WTC11 (cell line): ENCODE measurements at places on chromosomes 3 and 15.
A peak's percentile ranks its signal among the peaks of the same experiment; 100 is the strongest.

- DNase-seq, result no peak
These were observed 189.4 kb upstream of the CHRNA7 start for GRCh38 chr15:31840849-31841476.

- DNase-seq, result no peak
These were observed 159.8 kb upstream of the PPP2R3A start for GRCh38 chr3:135805752-135806151.

DNA sequence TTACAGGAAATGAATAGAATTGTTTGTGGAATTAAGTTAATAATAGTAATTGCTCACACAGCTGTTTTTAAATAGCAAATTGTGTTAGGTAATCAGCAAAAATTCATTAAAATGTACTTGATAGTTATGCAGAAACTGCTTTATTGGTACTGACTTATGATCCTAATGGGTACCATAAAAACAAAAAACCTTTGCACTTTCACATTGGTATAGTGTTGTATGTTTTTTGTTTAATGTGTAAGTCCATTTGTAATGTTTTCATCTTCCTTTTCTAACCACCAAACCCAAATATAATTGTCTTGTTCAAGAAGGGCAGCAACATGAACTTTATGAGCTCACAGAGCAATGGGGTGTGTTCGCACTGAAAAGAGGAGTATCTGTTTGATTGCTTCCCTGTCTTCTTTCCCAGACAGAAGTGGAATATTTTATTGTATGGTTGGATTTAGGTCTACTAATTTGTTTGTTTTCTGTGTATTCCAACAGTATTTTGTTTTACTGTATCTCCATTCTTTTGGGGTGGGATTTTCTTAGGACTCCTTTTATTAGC is 135.8 kb downstream of the TCF12 start:
- no peak for DNase-seq

- DNase-seq, result no peak
These were observed 1.4 kb upstream of the SLC27A2 start for GRCh38 chr15:50180582-50180981.

DNA sequence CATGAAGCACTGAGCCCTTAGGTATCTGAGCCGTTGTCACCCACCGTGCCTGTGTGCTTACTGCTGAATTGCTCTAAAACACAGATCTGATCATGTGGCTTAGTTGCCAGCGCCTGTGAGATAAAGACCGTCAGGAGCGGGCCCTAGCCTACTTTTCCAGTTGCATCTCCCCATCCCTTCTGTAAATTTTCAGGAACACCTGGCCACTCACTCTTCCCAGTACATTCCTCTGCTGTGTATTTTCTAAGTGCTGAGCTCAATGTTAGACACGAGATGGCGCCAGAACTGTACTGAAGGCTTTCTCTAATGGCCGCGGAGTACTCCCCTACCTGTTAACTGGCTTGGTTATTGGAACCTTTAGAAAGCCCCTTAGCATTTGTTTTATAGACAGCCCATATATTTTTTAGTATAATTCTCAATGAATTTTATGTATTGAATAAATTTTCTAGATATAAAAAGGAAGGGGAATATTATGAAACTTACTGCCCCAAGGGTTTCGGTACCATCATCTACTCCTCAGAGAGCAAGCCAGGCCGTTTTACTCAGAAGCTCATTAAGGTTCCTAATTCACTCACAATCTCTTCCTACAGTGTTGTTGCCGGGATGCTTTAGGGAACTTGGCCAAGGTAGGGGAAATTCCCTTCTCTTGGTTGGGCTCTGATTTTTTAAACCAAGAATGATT is 16.7 kb upstream of the WNT7A start:
- DNase-seq, result peak; percentile 66

DNA sequence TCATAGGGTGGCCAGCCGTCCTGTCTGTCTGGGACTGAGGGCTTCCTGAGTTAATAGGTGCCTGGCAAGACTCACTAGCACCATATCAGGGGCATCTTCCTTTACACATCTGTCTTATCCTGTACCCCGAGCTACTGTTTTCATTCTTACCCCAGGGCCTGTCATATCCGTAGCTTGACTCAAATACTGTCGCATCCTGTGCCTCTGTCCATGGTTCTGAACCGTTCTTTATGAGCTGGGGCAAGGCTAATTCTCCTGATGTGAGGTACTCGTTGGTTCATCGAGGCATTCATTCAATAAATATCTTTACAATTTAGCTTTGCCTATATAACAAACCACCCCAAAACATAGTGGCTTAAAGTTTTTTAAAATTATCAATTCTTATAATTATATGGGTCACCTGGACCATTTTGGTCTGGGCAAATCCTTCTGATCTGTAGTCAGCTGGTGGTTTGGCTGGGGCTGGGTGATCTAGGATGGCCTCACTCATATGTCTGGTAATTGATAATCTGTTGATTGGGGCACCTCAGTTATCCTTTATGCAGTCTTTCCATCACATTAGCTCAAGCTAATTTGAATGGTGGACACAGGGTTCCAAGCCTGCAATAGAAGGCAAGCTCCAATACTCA is 121.2 kb downstream of the TLE3 start:
- peak; percentile 60 for DNase-seq

DNA sequence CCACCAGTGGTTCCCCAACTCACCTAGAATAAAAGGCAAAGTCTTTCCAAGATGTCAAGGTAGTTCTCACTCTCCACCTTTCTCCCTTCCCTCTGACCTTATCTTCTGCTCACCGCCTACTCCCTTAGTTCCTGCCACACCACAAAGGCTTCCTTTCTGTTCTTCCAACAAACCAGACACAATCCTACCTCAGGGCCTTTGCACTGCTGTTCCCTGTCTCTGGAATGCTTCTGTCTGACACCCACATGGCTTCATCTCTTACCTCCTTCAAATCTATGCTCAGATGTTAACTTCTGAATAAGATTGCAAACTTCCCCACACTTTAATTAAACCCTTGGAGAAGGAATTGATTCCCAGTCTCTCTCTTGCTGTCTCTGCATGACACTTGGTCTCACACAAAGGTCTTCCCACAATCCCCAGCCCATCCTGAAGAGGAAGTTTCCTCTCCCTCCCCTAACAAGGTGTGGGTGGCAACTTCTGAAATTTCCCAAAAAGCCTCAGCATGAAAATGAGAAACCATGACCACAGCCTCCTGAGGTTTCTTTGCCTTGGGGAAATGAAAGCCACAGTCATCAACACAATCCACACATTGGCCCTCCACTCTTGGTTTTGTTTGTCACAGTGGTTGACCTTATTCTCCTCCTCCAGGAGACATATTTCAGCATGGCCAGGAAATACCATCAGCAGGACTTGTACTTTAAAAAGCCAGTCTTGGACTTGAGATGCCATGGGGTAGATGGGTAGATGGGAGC is 3.0 kb upstream of the RYK start:
- no peak for DNase-seq

DNA sequence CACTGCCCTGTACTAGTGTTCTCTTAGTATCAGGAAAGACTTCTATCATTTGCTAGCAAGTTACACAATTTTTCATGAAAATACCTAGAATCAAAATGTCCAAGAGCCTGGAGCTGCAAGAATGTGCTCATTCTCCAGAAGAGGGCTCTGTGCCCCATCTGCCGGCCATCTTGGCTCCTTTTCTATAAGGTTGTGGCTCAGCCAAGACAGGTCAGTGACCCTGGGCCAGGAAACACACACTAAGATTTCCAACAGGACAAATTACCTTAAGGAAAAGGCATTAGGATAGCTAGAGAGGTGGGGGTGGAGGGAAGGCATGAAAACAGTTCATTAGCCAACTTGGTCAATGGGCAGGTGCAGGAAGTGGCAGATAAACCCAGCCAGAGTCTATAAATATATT is 20.7 kb downstream of the TIMP4 start:
- DNase-seq, result peak; percentile 32

DNA sequence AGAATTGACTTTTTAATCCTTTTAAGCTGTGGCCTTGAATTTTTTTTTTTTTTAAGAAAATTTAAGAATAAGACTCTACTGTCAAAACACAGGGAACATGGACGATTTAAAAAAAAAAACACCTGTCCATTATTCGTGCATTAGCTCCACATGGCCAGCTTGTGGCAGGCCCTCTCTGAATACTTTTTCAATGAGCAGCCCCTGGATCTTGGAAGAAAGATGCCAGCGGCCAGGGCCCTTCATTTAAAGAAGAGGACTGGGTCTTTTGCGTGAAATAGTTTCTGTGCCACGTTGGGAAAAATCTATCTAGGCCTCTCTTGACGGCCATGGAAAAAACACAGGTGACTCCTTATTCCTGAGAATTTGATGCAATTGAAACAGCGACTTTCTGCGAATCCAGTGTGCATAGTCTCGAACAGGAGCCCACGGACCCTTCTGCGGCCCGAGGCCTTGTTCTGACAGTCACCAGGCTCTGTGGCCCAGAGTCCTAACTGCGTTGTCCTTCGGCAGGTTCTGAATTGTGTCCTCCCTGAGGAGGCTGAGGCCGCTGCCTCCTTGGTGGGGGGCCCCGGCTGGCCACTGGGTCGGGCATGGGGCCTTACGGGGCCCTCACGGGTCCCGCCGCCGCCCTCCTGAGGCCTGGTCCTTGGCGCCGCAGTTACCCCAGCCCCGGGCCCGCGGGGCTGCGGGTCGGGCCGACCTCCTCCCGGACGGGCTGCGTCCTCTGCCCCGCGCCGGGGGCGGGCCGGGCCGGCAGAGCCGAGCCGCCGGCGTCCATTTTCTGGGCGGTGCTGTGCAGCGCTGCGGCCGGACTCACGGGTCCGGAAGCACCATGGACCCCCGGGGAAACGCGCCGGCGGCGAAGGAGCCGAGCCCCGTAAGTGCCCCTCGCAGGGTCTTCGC is 33.5 kb downstream of the ZBTB38 start:
- DNase-seq, result peak; percentile 56

- DNase-seq, result no peak
These were observed 126.8 kb upstream of the CTDSPL start for GRCh38 chr3:37734886-37735285.

- no peak for DNase-seq
These were observed 41.7 kb upstream of the ADAMTSL3 start for GRCh38 chr15:83612226-83612625.

DNA sequence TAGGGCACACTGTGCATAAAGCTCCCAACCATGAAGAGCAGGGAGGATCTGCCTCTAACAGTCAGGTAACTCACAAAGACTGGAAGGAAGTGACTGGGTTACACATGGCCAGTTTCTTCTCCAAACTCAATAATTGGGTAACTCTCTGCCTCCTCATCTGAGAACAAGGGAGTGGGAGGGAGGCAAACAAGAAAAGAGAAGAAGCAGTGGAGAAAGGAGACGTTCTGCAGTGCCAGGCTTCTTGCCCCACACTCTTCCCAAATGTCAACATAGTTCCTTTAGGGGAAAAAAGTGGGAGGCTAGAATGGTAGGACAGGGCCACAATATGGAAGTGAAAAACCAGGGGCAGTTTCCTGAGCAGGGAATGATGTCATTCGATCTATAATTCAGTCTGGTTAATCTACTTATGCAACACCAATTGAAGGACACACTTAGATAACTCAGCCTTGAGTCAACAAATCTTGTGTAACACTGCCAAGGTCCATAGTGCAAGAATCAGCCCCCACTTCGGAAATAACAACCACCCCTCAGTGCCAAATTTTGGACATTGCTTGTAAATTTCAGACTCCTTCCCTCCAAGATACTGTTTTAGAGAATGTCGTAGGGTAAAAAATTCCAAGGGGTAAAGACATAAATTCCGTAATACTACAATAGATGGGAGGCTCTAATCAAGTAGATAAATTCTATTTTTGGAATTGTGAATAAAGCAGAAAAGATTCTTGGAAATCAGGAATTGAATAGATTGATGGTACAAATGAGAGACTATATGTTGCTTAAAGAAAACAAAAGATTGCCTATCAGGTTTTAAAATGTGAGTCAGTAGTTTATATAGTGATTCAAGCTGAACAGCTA is 143.0 kb downstream of the LPP start:
- DNase-seq, result no peak

GRCh38 chr15:37106490-37107001 is 6.2 kb upstream of the MEIS2 start:
- DNase-seq, result peak; percentile 62

DNA sequence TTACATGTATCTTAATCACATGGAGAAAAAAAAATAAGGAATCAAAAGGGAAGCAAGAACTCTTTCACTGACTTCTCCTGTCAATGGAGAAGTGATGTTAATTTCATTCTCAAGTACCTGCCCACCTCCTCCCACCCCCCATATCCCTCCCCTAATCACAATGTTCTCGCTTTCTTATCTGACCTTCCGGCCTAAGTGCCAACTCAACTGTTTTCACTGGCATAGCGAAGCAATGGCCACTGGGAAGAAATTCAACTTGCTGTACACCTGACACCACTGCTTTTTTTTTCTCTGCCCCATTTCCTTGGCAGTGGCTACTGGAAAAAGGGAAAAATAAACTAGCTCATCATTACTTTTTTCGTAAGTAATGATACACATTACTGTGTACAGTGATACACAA is 3.8 kb downstream of the SGO1 start:
- no peak for DNase-seq

GRCh38 chr15:79130535-79131130 is 40.1 kb upstream of the RASGRF1 start:
- no peak for DNase-seq

- DNase-seq, result no peak
These were observed 234.1 kb downstream of the GREM1 start for GRCh38 chr15:32951736-32952464.

GRCh38 chr3:59563966-59564365 is 514.1 kb upstream of the CFAP20DC start:
- no peak for DNase-seq

DNA sequence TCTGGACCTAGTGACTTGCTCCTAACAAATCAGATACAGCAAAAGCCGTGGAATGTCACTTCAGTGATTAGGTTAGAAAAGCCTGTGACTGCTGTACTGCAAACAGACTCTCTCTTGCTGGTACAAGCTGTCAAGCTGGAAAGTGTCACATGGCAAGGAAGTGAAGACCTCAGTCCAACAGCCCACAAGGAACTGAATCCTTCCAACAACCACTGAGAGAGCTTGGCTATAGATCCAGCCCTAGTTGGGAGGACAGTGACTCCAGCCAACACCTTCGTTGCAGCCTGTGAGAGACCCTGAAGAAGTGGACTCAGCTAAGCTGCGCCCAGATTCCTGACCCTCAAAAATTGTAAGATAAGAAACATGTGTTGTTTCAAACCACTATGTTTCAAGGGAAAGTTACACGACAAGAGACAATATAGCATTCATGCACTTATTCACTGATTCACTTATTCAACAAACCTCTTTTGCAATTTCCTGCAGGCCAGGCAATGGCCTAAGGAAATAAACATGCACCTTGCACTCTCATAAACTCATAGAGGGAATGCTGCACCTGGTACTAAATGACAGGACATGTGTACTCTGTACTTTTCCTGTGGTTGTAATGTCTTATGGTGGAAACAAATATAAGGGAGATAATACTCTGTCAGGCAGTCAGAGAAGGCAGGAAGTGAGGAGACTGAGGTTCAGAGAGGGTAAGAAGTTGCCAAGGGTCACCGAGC is 142.9 kb downstream of the CADPS start:
- DNase-seq, result no peak

GRCh38 chr3:172084871-172085556 is 45.6 kb downstream of the FNDC3B start:
- DNase-seq, result no peak

GRCh38 chr3:185631108-185631507 is 45.0 kb downstream of the SENP2 start:
- no peak for DNase-seq

GRCh38 chr3:160057331-160057730 is 68.7 kb downstream of the IL12A start:
- no peak for DNase-seq
